ENCODE measurements at places on chromosomes 1 and 21.

DNA sequence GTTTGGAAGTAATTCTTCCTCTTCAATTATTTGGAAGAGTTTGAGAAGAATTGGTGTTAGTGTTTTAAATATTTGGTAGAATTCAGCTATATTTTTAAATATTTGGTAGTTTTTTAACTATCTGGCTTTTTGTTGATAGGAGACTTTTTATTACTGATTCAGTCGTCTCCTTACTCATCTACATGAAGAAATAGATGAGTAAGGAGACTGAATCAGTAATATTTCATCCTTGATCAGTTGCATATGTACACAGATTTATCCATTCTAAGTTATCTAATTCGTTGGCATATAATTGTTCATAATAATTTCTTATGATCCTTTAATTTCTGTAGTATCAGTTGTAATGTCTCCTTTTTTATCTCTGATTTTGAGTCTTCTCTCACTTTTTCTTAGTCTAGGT, 224.1 kb downstream of the GPR52 start:
- DNase-seq: no peak

DNA sequence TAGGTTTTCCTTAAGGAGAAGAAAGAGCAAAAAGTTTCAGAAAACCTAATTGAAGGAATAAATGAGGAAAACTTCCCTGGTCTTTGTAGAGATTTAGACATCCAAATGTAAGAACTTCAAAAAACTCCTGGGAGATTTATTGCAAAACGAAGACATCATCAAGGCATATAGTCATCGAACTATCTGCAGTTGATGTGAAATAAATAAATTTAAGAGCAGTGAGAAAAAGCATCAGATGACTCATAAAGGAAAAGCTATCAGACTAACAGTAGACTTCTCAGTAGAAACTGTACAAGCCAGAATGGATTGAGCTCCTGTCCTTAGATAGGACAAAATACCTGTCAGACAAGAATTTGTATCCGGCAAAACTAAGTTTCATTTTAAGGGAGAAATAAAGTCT, 569.4 kb upstream of the ADAMTS5 start:
- DNase-seq: no peak

DNA sequence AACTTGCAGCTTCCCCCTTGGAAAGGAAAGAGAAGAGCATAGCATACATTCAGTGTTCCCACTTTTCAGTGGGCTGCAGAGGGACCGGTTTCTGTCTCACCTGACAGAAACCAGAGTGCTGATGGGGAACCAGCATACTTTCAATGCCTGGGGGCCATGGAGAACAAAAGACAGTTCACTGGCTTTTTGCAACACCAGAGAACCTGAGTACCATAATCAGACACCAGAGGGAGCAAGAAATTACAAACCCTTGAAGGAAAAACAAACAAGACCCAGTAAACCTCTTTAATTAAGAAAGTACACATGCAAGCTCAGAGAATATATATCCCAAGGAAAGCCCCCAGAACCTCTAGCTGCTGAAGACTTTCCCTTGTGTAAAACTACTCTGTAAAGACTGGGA, 51.1 kb downstream of the CSMD2 start:
- DNase-seq: no peak

- no peak for DNase-seq
These were observed 673.6 kb downstream of the MATN1 start for GRCh38 chr1:30049748-30050296.

DNA sequence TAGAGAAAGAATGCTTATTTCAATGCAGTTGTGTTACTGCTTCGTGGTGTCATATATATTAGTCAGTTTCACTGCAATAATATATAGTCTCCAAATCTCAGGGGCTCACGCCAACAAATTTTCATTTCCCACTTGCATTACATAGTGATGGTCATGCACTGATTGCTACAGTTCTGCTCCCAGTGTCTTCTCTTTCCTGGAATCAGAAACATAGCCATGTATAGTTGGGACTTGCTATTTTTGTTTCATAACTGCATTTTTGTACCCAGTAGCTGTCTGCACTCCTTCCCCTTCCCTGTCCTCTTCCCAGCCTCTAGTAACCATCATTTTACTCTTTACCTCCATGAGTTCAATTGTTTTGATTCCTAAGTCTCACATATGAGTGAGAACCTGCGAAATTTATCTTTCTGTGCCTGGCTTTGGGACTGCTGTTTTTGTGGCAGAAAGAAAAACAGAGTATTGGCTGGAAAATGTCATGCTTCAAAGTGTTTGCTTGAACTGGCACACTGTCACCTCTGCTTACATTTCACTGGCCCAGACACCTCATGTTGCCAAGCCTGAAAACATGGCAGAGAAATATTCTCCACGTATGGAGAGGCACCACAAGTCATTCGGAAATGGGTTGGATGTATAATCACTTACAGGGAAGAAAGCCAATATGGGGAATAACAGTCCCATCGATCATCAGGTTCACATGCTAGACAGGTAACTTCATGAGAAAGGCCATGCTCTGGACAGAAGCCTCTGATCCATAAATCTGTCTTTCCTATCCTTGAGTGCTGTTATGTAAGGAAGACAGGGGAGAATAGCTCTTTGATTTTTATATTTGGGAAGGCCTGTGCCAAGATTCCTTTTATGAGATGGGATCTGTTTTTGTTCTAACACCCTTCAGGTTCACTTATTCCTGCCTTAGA, 60.4 kb upstream of the BACH1 start:
- DNase-seq: no peak

DNA sequence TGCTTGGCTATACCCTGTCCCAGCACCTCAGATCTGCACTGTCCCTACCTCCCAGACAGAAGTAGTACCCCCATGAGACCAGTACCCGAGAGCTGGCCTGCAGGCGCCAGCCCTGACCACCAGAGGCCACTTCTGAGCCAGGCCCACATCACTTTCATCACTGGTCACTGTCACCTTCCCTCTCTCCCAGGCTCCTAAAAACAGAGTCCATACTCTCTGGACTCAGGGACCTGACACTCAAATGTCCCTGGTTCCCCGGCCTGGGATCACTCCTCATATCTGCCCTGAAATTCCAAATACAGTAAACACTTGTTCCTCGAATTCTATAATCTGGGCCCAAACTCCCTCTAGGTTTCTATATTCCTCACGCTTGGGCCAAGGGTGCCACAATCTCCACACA, 18.7 kb downstream of the TMEM53 start:
- peak; percentile 68 for DNase-seq

- no peak for DNase-seq
These were observed 48.6 kb upstream of the RGL1 start for GRCh38 chr1:183756326-183756725.

- no peak for DNase-seq
These were observed 5.2 kb upstream of the MEF2D start for GRCh38 chr1:156505679-156506298.

DNA sequence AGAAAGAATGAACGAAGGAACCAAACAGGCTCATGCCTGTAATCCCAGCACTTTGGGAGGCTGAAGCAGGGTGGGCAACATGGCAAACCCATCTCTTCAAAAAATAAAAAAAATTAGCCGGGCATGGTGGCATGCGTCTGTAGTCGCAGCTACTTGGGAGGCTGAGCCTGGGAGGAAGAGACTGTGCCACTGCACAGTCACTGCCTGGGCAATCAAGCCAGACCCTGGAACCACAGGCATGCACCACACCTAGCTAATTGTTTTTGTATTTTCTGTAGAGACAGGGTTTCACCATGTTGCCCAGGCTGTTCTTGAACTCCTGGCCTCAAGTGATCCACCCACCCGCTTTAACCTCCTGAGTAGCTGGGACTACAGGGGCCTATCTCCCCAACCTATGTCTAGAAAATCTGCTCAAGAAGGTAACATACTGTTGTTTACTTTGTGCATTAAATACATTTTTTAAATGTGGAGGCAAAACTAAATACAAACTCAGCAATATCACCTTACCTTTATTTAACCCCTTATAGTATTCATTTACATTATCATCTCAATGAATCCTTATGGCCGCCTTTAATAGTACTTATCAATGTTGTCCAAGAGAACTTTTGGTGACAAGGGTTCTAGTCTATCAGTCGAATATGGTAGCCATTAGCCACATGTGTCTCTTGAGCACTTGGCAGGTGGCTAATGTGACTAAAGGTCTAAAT, 2.7 kb downstream of the KHDC4 start:
- DNase-seq: no peak

GRCh38 chr1:230124186-230125128, 57.4 kb downstream of the GALNT2 start:
- no peak for DNase-seq

DNA sequence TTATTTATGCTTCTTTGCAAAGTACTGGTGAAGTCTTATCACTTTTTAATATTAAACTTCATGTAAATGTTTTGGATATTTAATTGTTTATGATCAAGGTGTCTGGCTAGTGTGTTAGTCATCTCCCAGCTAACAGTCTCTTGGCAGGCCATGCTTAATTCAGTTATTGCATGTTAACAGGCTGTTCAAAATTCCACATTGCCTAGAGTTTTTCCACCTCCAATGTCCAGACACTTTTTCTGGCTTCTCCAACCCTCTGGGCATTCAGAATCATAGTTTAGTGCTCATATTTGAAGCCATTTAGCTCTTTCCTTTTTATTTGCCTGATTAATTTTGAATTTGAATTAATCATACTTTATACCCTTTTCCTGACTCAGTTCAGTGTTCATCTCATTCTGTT, 69.2 kb downstream of the OLFML2B start:
- no peak for DNase-seq

GRCh38 chr1:184461321-184461720, 74.5 kb downstream of the C1orf21 start:
- no peak for DNase-seq

DNA sequence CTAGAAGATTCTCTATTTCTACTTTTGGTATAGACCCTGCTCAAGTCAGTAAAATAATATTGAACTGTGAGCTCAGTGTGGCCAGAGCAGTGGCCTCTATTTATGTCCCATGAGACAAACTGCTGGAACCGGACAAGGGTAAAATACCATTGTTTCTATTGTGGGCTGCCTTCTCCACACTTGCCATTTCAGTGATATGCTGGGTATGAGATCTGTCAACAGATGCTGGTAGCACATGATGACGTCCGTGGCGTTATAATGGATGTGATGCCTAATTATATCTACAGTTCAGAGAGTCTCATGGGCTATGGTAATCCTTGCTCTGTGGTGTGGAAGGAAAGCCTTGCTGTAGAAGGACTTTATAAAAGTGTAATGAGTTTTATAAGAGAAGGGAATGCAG, 2.4 kb downstream of the ACTN2 start:
- no peak for DNase-seq

DNA sequence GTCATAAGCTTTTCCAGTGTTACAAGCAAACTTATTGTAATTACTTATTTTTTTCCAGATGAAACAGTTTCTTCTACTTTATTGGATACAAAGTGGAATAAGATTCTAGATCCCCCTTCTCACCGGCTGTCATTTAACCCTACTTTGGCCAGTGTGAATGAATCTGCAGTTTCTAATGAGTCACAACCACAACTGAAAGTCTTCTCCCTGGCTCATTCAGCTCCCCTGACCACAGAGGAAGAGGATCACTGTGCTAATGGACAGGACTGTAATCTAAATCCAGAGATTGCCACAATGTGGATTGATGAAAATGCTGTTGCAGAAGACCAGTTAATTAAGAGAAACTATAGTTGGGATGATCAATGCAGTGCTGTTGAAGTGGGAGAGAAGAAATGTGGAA, 95.5 kb downstream of the ZFYVE9 start:
- DNase-seq: no peak

DNA sequence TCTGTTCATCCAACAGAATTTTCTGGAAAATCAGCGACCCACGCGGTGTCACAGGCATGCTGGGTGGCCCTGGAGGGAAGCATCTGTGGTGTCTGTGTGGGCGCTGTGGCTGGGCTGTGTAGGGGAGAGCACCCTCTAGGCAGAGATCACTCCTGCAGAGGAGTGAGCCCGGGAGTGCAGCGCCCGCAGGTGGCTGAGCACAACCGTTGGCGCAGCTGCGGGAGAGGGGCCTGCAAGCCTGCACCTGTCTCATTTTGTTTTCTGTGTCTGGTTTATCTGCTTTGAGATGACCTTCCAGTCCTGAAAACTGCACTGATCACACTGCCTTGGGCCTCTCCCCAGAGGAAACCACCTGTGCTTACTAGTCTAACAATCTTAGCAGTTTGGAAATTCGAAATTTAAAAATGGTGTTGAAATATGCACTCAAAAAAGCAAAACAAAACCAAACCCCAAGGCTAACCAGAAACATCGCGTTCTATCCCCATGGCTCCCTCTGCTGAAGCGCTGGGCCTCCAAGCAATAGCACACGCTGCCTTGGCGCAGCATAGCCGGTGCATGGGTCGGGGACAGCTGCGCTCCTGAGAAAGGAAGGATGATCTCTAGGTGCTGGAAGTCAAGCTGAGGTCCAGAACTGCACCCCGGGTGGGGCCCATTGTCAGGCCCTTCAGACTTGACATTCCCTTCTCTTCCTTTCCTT, 4.8 kb downstream of the FAM3B start:
- peak; percentile 63 for DNase-seq

- DNase-seq: no peak
These were observed 322.2 kb upstream of the BEND5 start for GRCh38 chr1:49098866-49099265.

- no peak for DNase-seq
These were observed 33.0 kb upstream of the EPS8L3 start for GRCh38 chr1:109796484-109797302.

DNA sequence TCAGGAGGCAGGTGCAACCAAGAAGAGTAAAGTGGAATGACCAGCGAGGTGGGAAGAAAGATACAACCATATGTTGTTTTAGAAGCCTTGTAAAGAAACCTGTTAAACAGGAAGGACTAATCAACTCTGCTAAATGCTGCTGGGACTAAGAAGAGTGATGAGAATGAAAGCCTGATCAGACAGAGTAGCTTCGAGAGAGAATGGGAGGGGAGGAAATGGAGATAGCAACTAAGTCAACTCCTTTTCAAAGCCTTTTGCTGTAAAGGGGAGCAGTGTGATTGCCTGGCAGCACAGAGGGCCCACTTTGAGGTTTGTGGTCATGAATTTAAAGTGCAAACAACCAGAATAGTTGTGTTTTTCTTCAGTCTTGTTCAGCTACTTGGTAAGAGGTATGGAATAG, 31.4 kb downstream of the SLC30A7 start:
- no peak for DNase-seq

GRCh38 chr1:185823467-185823866, 89.3 kb downstream of the HMCN1 start:
- no peak for DNase-seq

DNA sequence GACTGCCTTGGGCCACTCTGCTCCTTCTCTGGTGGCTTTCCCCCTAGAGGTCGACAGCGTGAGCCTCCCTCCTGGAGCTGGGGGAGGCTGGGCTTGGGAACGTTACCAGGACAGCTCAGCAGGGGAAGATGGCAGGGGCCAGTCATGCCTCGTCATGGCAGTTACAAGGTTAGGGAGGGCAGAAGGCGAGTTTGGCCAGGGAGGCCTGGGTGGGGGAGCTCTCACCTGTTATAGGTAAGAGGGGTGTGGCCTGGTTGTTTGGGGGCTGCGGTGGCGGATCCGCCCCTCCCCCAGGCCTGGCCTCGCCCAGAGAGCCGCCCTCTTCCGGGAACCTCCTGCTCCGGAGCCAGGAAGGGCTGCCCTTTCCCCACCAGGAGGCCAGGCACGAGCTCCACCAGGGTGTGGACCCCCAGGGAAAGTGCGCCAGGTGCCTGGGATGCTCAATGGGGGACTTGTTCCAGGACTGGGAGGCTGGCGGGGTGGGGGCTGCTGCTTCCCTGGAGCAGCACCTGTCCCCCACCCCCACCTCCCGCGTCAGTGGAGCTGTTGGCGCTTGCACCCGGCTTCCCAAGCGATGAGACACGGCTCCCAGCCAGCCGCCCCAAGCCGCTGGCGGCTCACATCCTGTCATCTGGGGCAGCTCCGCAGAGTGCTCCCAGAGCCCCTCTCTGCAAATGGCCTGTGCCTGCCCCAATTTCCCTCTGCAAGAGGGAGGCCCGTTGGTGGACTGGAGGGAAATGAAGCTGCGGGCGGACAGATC, 23.6 kb upstream of the PKP1 start:
- peak; percentile 23 for DNase-seq

GRCh38 chr1:212368073-212368484, 46.6 kb downstream of the PACC1 start:
- DNase-seq: peak; percentile 71

Measured in GM13976 (cell line).